Activated T-helper 9 cell treated with anti-CD3 and anti-CD28 coated beads, Interleukin-2, amount 50 U/mL, for 16 hours (primary cell): ENCODE measurements at places on chromosomes 7 and 10.
A peak's percentile ranks its signal among the peaks of the same experiment; 100 is the strongest.

DNA sequence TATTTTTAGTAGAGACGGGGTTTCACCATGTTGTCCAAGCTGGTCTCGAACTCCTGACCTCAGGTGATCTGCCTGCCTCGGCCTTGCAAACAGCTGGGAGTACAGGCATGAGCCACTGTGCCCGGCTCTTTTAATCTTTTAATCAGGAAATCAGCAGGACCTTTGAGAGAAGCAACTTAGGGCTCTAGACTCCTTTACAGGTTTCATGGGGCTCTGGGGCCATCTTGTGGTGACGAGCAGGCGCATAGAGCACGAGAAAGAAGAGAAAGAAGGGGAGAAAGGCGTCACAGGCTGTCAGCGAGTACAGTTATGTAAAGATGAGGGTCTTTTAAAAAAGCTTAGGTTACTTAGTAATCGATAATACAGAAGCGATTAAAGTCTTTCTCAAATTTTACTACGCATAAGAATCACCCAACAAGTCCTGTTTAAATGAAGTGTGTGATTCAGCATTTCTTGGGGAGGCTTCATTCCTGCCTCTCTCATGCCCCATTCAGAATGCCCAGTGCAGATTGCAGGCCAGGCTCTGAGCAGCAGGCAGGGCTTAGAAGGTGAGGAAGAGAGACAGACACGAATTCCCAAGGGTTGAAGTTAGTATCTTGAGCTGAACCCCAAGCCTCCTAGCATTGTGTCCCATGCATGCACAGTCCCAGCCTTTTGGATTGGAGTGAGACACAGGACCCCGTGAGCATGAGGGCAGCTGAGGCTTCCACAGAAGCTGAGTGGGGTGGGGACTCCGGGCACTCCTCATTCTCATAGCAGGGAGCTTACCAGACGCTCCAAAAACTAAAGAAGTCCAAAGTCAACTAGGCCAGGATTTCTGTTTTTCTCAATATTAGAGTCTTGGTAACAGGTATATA, 23.6 kb upstream of the PFKP start:
- DNase-seq = peak; percentile 24

GRCh38 chr7:127782654-127783559, 130.9 kb downstream of the SND1 start:
- no peak for DNase-seq

- DNase-seq = no peak
These were observed 258.0 kb downstream of the XPNPEP1 start for GRCh38 chr10:109665321-109665720.

- no peak for DNase-seq
These were observed 19.9 kb downstream of the LMTK2 start for GRCh38 chr7:98126311-98127142.

GRCh38 chr10:83023662-83024061, 1115.6 kb upstream of the GHITM start:
- no peak for DNase-seq

DNA sequence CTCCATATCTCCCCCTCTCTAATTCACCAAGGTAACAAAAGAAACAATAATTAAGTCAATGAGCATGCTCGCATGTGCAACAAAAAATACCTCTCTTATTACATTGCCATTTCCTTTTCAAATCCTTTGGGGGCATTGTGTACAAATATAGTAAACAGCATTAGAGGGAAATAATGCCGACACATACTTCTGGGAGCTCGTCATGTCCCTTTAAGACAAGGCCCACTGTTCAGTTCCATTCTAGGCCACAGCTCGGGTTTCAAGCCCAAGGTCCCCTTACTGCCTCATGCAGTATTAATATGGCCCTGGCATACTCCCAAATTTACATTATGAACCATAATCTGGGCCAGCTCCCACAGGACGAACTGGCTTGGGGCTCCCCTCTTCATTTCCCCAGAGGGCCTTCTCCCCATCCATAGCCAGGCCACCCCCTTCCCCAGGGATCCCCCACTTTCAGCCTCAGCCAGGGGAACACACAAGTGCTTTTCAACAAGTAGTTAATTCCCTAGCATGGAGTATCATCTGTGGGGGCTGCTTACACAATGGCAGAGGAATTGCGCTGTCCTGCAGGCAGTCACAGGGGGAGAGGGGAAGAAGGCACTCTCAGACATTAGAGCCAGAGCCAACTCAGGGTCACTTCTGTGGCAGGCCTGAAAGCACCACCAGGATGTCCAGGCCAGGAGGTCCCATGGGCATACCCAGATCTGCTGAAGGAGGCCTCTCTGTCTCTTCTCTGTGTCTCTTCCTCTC, 110.6 kb downstream of the KCNMA1 start:
- no peak for DNase-seq

- DNase-seq = no peak
These were observed 94.3 kb downstream of the ZEB1 start for GRCh38 chr10:31413325-31413724.

- DNase-seq = peak; percentile 81
These were observed at the start of gene ARMH3 for GRCh38 chr10:102055647-102056419. TSS of gene ARMH3 (minus strand) at chr10:102056173. CDS start at chr10:102040114, 16,059 bp downstream.
